ENCODE measurements at places on chromosomes 1 and 21. TPM values are rescaled to one million over a fixed set of nuclear protein-coding genes. Genes with fewer than 3 reads are reported as not detected.

DNA sequence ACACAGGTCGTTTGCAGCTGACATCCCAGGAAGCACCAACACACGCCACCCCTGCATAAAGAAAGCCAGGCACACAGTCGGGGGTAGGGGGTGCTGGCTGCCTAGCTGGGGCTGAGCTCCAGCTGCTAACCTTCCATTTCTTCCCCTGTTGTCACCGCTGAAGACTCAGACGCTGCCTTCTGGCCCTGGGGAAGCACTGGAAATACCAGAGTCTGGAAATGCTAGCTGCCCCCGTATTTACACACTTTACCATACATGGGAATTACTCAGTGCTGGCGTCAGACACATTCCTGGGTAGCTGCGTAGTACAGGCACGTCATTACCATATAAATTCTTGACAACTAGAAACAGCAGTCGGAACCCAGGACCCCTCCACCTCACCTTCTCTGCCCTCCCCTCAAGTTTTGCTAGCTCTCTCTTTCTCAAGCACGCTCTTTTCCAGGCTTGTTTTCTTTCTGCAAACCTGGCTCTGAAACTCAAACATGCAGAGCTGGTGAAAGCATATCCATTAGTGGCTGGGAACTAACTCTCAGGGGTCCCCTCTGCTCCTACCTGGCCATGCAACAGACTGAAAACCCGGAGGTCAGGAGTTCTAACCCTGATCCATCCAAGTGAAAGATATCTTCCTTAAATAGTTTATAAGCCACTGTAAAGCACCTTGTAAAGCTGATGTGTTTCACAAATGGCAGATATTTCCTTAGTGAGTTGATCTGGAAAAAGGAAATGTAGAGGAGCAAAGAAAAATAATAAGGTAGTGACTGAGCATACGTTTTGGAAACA is 3.3 kb downstream of the CSRP1 start:
- no peak for DNase-seq

GRCh38 chr1:48228156-48228555 is 5.6 kb downstream of the SLC5A9 start:
- DNase-seq, result no peak

MARK1 gene
- total RNA-seq, result 34.7 TPM

DNA sequence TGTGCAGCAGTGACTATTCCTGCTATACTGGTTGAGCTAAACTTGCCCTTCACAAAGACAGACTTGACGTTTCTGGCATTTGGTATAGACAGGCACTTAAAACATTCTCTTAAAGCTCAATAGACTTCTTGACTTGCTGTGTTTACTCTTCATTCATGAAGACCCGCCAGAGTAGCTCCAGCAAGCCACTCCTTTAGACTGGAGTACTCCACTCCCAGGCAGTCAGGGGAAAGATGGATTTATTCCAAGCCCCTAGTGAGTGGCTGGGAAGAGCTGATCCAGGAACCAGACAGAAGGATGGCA is 70.7 kb downstream of the EVA1C start:
- DNase-seq, result no peak

- no peak for DNase-seq
Measured at GRCh38 chr1:37509181-37509580, 5.4 kb downstream of the MEAF6 start.

TEKT2 gene
- 6.3 TPM for total RNA-seq

DNA sequence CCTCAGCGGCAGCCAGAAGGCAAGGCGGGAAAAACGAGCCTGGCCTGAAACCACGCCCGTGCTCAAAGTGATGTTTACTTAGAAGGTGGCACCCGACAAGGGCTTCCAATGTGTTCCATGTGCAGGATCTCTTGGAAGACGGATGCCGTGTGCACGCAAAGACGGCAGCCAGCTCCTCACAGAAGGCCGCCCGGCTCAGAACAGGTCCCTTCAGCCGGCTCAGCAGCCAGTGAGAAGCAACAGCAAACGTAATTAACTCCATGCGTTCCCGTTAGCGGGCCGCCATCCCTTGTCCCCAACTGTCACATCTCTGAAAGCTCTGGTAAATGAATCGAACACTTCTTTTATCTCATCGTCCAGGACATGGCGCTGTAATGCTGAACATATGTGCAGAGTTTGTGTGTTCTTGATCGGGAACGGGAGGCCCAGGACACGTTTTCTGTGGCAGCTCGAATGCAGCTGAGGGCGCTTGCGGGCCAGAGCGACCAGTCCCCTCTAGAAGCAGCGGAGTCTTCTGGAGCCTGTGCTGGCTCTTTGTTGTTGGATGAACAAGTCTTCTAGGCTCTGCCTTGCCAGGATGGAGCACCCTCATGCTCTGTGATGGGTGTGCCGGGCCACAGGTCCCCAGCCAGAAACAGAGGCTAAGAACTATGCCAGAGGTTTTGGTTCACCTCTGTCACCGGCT is 94.6 kb upstream of the ARHGEF16 start:
- no peak for DNase-seq

- no peak for DNase-seq
Measured at GRCh38 chr1:32933742-32934322, 30.8 kb downstream of the RNF19B start.

SERTAD4 gene
- 8.3 TPM for total RNA-seq

- no peak for DNase-seq
Measured at GRCh38 chr1:153546371-153546770, 765 bp upstream of the S100A4 start.

DNA sequence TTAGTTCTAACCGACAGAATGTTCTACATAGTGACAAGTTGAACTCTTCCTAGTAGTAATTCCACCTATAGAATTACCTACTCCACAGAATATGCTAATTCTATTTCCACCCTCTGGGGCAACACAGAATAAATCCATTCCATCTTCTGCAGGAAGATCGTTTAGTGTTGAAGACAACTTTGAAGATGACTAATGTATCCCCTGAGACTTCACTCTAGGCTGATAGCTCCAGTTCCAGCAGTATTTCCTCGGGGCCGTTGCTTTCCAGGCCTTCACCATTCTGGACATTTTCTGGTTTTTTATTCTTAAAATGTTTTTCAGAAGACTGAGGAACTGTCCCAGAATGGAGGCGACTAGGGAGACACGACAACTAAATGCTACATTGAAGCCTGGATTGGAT is 61.0 kb upstream of the CSF1 start:
- DNase-seq, result no peak

Measured in cerebellum (tissue), 4 donors.